ENCODE measurements at places on chromosomes 12 and 14.

- DNase-seq, result no peak
Observed at GRCh38 chr12:91311081-91311480, 128.5 kb upstream of the DCN start.

DNA sequence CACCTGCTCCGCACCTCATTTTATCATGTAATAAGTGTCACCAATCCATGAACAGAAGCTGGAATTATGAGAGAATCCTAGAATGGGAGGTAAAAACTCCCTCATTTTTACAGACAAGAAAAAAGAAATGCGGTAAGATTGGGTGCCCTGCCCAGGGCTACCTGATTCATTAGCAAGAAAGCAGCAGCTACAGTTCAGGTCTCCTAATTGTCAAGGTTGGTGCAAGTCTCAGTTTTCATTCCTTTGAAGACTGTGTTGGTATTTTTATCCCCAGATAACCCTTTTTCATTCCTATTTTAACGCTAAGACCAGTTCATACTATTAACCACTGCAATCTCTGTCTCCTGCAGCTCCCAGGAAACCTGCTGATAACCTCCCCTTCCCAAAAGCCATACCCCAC is 6.9 kb downstream of the DUSP6 start:
- DNase-seq, result no peak

- no peak for DNase-seq
Observed at GRCh38 chr12:114835031-114835430, 151.1 kb upstream of the TBX3 start.

GRCh38 chr12:11833174-11833895 is 183.9 kb downstream of the ETV6 start:
- DNase-seq, result no peak

- no peak for DNase-seq
Observed at GRCh38 chr14:56821805-56822610, 11.7 kb upstream of the OTX2 start.

DNA sequence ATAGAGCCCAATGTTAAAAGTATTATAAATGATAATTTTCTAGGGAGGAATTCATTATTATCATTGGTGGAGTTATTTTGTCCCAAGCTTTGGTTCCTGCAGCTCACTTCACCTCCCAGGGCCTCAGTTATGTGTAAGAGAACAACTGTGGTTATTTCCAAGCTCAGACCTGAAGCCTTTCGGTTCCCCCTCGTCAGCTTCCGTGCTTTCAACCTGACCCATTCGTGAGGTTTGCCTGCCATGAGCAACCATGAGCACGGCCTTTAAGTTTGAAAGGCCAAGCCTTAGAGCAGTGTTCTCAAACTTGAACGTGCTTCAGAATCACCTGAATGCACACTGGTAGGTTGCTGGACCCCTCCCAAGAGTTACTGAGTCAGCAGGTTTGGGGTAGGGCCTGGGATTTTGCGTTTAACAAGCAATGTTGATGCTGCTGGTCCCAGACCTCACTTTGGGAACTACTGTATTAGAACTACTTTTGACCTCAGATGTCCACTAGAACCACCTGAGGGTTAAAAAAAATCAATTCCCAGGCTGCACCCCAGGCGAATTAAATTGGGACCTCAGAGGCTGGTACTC is 133.0 kb upstream of the PRMT8 start:
- no peak for DNase-seq

DNA sequence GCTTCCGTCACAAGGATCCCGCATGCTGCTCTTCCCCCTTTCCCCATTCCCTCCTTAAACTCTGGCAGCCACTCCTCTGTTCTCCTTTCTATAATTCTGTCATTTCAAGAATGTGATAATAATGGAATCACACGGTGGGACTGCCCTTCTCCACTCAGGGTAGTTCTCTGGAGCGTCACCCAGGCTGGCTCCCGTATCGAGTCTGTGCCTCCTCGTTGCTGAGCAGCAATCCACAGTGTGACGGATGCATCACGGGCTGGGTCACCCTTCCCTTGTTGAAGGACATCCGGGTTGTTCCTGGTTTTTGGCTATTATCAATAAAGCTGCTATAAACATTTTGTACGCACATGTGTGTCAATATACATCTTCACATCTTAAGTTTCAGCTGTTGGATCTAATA is 5.7 kb upstream of the SYNE3 start:
- DNase-seq, result no peak

DNA sequence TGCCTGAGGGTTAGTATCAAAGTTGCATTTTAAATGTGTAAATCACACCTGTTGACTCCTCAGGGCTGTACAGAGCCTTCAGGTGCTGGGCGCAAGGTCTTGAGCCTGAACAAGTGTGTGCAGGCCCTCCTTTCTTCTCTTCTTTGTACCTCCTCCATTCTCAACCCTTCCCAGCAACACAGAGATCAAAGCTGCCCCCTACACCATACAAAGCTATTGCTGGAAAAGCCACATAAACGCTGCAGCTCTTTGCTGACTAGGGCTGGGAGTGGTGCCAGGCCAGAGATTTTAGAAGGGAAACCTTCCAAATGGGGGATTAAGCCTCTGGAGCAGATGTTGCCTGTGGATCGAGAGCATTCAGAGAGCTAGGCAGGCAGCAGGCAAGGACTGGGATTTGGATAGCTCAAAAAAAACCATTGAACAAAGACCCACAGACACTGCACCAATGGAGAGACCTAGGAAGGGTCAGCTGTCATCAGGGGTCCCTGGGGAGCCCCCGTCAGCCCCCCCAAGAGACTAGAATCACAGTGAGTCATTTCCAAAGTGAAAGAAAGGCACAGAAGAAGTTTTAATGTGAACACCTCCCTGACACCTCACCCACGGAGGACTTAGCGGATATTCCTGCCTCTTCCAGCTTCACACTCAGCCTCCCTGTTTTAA is 18.2 kb upstream of the SUSD6 start:
- DNase-seq, result peak; percentile 77

DNA sequence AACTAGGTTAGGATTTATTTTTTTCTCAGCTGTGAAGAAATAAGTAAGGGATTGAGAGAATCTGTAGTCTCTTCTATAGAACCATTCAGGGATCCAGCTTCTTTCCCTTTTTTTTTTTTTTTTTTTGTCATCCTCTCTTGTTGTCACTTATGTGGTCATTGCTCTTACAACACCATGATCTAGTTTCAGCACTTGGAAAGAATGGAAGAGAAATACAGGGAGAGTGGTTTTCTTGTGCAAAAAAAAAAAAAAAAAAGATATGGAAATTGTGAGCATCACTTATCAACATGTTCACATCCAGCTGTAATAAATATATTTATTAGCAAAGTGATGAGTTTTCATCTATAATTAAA is 599.3 kb downstream of the SLC6A15 start:
- DNase-seq, result no peak
